Activated CD8-positive, alpha-beta memory T cell treated with anti-CD3 and anti-CD28 coated beads, Interleukin-2, amount 50 U/mL, for 4 hours (primary cell): ENCODE measurements at places on chromosomes 5 and 9.

DNA sequence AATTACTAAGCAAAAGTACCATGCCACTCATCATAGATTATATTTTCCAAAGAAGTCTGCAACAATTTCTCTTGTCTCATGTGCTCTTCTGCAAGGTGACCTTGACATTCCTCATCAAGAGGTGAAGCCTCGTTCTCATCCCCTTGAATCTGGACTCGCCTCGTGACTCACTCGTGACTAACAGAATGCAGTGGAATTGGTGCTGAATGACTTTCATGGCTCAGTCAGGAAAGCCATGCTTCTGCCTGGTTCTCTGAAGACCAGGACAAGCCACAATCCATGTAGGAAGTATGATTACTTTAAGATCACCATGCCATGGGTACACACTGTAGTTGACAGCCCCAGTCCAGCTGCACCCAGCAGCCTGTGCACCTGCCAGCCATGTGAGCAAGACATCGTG is 335.8 kb downstream of the GADD45G start:
- DNase-seq, result no peak

DNA sequence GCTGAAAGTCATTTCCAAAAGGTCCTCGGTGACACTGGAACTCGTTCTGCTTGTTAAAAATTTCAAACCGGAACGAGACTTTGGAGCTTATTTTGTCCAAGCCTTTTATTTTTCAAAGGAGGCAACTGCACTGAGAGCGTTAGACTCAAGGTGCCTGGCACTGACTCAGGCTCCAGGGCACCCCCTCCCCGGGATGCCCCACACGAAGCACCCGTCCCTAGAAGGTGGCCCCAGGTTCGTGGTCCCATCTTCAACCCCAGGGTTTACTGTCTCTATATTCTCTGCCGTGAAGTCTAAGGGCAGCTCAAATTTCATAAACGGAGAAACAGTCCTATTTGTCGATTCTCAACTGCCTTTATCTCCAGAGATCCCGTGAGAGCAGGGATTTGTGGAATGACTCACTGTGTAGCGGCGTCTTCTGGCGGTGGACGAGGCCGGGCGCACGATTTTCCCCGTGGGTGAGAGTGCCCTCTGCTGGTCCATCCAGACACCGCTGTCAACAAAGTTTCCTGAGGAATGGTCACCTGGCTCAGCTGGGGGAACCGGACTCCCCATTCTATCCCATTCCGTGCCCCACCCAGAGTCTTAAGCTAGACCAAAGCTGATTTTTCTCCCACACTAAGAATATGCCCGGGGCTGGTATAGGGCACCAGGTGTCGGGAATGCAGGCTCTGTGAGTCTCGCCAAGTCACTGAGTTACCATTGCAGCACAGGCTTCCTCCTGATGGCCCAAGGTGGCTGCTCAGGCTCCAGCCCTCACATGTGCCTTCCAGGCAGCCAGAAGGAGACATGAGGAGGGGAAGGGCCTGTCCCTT is 27.1 kb upstream of the SLC6A19 start:
- DNase-seq, result peak; percentile 53

DNA sequence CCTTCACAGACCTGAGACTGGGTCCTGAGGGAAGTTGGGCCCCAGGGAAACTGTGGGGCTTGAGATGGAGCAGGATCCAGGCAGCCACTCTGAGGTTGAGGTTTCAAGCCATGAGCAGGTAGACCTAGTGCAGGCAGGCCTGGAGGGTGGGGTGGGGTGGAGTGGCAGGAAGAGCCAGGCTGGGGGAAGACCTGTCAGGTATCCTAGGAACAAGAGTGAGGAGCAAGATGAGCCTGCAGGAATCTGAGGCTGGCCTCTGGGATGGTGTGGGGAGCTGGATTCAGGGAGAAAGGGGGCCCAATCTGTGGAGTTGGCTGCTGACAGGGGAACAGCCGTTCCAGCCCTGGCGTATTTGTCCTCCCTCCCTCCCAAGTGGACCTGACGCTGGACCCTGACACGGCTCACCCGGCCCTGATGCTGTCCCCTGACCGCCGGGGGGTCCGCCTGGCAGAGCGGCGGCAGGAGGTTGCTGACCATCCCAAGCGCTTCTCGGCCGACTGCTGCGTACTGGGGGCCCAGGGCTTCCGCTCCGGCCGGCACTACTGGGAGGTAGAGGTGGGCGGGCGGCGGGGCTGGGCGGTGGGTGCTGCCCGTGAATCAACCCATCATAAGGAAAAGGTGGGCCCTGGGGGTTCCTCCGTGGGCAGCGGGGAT is 9.8 kb downstream of the RACK1 start:
- DNase-seq, result no peak

DNA sequence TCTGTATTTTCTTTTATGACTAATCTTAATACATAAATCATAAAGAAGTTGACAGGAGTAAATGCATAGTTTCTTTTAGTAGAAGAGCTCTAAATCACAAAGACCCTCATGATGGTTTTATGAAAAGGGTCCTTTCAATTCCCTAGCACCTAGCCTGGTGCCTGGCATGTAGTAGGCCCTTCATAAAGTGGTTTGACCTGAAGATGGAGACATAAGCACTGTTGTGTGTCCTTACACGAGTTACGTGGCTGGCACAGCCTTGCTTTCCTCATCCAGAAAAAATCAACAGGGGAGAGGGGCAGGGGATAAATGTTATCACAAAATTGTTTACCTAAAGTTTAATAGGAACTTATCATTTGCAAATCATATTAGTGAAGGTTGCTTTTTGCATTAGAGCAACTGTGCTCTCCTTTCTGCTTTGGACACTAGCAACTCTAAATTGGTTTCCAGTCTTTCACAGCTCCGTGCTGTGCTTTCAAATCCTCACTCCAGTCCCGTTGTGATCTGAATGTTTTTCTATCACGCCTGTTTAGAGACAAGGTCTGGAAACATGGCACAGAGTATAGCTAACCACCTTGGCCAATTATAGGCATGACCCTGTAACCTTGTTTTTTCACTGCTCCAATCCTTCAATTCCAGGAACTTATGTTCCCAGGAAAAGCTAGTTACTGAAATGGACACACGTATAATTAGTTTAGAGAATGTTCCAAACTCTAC is 55.7 kb downstream of the ARL15 start:
- DNase-seq, result no peak

DNA sequence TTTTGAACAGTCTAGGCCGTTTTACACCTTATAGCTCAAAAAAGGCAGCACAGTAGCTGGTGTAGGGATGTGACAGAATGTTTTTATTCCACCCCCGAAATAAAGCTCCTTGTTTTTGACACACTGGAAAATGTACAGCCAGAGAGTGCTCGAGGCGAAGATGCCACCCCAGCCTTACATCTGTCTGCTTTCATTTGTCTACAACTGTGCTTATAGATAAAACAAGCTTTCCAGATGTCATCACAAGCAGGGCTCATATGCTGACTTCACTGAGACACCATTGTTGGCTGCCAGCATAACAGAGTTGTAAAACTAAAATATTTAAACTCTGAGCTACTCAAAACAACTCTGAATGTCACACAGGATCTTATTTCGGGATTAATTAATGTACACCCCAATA is 386.3 kb downstream of the BNC2 start:
- no peak for DNase-seq

DNA sequence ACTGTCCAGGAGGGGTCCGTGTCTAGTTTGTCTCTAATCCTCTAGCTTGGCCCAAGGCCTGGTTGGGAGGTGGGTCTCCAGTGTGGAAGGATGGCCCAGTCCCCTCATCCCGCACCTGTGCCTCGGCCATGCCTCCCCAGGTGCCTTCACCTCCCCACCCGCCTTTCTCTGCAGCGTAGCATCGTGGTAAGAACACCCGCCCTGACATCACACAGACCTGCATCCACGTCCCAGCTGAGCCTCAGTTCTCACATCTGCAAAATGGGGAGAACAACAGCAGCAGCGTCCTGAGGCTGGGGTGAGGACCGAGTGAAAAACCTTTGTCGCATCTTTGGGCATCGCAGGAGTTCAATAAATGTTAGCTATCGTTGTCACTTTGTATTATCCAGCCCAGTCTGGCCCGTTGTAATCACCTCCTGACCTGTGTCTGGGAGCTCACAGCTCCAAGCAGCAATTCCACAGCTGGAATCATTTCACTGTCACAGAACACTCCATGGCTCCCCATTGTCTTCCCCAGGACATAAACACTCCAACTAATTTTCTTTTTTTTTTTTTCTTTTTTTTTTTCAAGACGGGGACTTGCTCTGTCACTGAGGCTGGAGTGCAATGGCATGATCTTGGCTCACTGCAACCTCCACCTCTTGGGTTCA is 181.2 kb upstream of the IER5L start:
- no peak for DNase-seq

- DNase-seq, result peak; percentile 81
Measured at GRCh38 chr9:4762108-4762885, 21.3 kb upstream of the AK3 start.

GRCh38 chr9:18396102-18396728 is 77.7 kb upstream of the ADAMTSL1 start:
- DNase-seq, result no peak

GRCh38 chr9:129377181-129377580 is 199.1 kb upstream of the IER5L start:
- DNase-seq, result no peak

DNA sequence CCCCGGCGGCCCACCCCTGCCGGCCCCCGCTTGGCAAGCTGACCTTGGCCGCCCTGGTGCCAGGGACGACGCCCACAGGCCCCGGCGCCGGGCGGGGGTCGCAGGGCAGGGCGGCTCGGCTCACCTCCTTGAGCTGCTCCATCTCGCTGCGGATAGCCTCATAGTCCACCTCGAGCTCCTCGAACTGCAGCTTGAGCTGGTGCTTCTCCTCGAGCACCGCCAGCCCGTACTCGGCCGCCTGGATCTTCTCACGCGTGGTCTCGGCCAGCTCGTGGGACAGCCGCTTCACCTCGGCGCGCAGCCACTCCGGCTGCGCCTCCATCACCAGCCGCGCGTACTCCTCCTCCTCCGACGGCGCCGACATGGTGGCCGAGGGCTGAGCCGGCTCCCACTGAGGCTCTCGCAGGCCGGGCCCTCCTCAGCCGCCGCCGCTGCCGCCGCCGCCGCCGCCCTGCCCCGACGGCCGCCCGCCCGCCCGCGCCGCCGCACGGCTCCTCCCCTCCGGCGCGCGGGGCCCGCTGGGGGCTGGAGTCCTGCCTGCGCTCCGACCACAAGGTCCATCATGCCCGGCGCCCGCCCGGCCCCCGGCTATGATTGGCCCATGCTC is at the start of gene BICD2:
Gene BICD2 (minus strand): TSS at position 453 of the 607 bp plus-strand sequence. CDS start 89 bp downstream, at position 364.
- no peak for DNase-seq
